ENCODE measurements at places on chromosomes 5 and 9. TPM values are rescaled to one million over a fixed set of nuclear protein-coding genes. Genes with fewer than 3 reads are reported as not detected.
A peak's percentile ranks its signal among the peaks of the same experiment; 100 is the strongest.

DNA sequence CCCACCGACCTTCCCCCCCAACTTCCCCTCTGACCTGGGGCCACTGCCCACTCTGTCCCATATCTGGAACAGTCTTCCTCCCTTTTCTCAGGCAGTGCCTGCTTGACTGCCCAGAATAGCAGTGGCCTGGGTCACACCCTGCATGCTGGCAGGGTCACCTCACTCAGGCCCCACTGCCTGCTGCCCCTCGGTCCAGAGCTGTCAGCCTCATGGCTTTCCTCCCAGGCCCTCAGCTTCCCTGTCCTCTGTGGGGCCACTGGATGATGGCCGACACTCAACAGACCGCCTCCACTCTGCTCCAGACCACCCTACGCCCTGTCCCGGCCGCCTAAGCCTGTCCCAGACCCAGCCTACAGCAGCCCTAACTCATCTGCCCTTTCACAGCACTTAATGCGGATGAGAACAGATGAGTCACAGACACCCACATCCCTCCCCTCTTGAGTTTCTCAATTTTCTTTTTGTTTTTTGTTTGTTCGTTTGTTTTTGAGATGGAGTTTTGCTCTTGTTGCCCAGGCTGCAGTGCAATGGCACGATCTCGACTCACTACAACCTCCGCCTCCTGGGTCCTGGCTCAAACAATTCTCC lies 5.9 kb downstream of the PNPLA7 start:
- no peaks in the 10 kb centered on the region for H3K27me3 ChIP-seq
- H3K4me3 ChIP-seq = no peak overlapping the region
- H3K36me3 ChIP-seq = no peaks in the 10 kb centered on the region
- no peak for DNase-seq
- no peak overlapping the region for H3K27ac ChIP-seq

- no peak overlapping the region for H3K27ac ChIP-seq
- H3K27me3 ChIP-seq = no peaks in the 10 kb centered on the region
- no peak overlapping the region for H3K4me3 ChIP-seq
- peak; percentile 50 for DNase-seq
- no peaks in the 10 kb centered on the region for H3K36me3 ChIP-seq
Observed at GRCh38 chr9:3181049-3181953, 337.4 kb upstream of the PUM3 start.

DNA sequence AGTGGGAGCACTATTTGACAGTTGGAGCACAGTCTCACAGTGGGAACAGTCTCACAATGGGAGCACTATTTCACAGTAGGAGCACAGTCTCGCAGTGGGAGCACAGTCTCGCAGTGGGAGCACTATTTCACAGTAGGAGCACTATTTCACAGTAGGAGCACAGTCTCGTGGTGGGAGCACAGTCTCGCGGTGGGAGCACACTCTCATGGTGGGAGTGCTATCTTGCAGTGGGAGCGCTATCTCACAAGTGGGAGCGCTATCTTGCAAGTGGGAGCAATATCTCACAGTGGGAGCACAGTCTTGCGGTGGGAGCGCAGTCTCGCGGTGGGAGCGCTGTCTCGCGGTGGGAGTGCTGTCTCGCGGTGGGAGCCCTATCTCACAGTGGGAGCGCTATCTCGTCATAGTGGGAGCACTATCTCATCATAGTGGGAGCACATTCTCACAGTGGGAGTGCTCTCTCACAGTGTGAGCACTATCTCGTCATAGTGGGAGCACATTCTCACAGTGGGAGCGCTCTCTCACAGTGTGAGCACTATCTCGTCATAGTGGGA lies 56.1 kb downstream of the MED10 start:
- no peak for DNase-seq
- no peaks in the 10 kb centered on the region for H3K27me3 ChIP-seq
- no peak overlapping the region for H3K27ac ChIP-seq
- no peaks in the 10 kb centered on the region for H3K4me1 ChIP-seq

The LCN10 gene
- total RNA-seq = 10.1 TPM

DNA sequence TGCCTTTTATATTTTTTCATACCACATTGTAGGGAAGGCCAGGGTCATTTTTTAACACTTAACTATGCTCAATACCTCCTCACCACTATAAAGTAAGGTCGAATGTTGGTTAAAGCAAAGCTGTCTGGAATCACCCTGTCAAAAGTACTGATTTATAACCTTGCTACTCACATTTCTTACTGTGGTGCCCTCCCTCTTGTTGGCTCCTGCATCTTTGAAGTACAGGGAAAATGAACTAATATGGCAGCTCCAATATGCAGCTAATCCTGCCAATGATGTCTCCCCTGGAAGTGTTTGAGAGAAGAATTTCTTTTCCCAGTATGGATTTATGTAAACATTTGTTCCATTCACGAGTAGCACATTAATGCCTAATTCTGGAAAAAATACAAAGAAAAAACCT lies 108.4 kb upstream of the RPS23 start:
- H3K27ac ChIP-seq = no peak overlapping the region
- H3K27me3 ChIP-seq = no peaks in the 10 kb centered on the region
- H3K36me3 ChIP-seq = no peaks in the 10 kb centered on the region
- H3K4me1 ChIP-seq = no peaks in the 10 kb centered on the region

GRCh38 chr9:89483592-89484474 lies 14.1 kb downstream of the SEMA4D start:
- no peak overlapping the region for H3K4me3 ChIP-seq
- DNase-seq = no peak
- no peaks in the 10 kb centered on the region for H3K36me3 ChIP-seq
- H3K4me1 ChIP-seq = peaks cover 11% of the 10 kb centered on the region
